ENCODE measurements at places on chromosomes 4 and X.

GRCh38 chr4:8540072-8540471 lies 40.1 kb upstream of the GPR78 start:
- no peak for DNase-seq

GRCh38 chrX:38175139-38175538 lies 45.5 kb downstream of the SRPX start:
- DNase-seq = no peak

DNA sequence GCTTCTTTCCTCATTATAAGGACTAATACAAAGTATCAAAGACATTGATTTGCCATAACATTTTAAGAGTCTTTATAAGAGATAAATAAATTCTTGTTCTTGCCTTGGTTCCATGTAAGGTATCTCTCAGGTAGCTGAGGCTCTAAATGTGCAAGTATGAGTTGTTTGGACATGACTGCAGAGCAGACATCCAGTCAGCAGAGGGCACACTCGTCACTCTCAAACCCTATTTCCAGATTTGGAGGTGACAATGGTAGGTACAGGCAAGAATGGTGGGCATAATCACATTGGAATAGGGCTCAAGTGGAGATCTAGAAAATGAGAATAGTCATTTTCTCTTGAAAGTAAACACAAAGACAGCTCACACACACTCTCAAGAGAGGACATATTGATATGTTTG lies 133.3 kb upstream of the ZIC3 start:
- no peak for DNase-seq

DNA sequence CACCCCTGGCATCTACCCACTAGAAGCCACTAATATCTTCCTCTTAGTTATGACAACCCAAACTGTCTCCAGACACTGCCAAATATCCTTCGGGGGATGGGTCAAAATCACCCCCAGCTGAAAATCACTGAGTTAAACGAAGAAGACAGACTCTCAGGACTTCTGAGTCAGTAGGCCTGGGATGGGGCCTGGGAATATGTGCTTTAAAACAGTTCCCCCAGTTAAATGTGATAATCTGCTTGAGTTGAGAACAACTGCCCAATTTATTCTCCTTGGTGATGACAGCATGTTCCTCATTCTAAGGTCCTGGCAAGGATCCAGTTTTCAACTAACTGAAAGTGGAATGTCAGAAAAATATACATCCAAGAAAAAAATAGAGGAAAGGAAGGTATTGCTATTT lies 52.4 kb downstream of the CBLL2 start:
- no peak for DNase-seq

- DNase-seq = no peak
Measured at GRCh38 chr4:174010547-174010946, 272.9 kb downstream of the FBXO8 start.

- DNase-seq = no peak
Measured at GRCh38 chr4:25308761-25309160, 3.8 kb upstream of the ZCCHC4 start.

- no peak for DNase-seq
Measured at GRCh38 chr4:182289809-182290208, 46.6 kb downstream of the TENM3 start.

- no peak for DNase-seq
Measured at GRCh38 chr4:105598052-105598451, 45.6 kb downstream of the ARHGEF38 start.

All from sciatic nerve (tissue), 2 donors.